IPS DF 6.9 (cell line): ENCODE measurements at places on chromosomes 2 and 18.

DNA sequence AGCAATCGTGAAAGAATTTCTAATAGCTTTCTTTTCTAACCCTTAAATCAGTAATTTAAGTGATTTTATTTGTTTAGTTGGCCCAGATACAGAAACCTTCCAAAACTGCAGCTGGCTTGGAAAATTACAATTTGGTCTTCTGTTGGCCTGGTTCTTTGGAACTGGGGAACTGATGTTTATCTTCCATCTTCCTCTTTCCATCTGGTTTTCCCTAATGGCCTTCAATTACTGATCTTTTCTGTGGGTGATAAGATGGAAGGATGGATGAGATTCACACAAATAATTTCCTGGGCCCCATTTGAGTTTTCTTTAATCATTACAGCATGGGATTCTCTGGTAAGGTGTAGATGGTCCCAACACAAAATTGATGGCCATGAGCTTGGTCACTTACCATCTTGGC is 106.5 kb upstream of the CHRNA1 start:
- no peak for DNase-seq

DNA sequence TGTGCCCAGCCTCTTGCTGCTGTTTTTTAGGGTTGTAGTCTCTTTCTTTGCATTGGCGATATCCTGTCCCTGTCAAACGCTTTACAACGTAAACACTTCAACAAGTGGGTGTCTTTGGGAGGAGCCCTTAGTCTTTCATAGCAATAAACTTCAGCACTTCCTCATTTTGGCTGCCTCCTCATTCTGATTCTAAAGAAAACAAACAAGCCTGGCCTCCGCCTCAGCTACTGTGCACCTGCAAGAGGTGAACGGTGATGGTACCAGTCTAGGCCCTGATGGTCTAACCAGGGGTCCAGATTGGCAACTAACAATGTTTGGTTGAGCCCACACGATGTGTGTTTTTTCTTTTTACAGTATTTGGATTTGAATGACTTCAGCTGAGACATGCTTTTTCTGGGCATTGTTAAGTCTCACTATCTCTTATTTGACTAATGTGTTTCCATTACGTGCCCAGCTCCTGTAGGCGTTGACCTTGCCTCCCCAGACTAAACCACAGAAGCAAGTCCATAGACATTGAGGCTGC is 53.2 kb upstream of the CUL3 start:
- no peak for DNase-seq

- no peak for DNase-seq
These were observed 4.7 kb upstream of the TGFA start for GRCh38 chr2:70558195-70558808.

DNA sequence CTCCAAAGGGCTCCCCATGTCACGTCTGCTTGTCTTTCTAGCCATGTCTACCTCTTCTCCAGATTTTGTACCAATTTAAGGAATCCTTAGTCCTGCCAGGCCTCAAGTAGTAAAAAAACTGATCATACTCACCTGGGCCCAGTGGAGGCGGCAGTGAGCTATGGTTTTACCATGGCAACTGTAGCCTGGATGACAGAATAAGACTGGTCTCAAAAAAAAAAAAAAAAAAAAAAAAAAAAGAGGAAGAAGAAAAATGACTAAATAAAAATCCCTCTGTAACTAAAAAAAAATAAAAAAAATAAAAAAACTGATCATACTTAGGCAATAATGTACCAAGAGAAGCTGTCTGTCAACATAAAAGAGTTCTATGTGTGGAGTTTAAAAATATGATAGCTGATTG is 221.6 kb downstream of the NR4A2 start:
- no peak for DNase-seq

- no peak for DNase-seq
These were observed 2.3 kb upstream of the LPIN2 start for GRCh38 chr18:3015204-3015592.

GRCh38 chr2:8923183-8923582 is 80.3 kb downstream of the MBOAT2 start:
- no peak for DNase-seq

DNA sequence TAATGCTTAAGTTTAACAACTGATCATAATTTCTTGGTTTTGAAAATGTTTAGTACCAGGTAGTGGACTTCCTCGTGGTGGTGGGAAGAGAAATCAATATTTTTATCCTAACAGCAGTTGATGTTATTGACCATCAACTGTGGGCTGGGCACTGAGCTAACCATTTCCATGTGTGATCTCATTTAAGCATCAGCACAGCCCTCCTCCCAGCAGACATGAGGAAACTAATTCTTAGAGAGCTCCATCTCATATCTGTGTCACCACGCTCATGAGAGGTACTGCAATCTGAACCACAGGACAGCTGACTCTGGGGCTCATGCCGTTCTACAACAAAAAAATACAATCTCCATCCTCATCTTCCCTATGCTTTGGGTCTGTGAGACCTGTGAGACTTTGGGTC is 332.8 kb upstream of the RAB12 start:
- DNase-seq: no peak

DNA sequence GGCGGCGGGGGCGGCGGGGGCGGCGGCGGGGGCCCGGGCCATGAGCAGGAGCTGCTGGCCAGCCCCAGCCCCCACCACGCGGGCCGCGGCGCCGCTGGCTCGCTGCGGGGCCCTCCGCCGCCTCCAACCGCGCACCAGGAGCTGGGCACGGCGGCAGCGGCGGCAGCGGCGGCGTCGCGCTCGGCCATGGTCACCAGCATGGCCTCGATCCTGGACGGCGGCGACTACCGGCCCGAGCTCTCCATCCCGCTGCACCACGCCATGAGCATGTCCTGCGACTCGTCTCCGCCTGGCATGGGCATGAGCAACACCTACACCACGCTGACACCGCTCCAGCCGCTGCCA is 644 bp downstream of the ONECUT2 start:
- no peak for DNase-seq

GRCh38 chr2:150917961-150918713 is 343.5 kb downstream of the RBM43 start:
- no peak for DNase-seq

DNA sequence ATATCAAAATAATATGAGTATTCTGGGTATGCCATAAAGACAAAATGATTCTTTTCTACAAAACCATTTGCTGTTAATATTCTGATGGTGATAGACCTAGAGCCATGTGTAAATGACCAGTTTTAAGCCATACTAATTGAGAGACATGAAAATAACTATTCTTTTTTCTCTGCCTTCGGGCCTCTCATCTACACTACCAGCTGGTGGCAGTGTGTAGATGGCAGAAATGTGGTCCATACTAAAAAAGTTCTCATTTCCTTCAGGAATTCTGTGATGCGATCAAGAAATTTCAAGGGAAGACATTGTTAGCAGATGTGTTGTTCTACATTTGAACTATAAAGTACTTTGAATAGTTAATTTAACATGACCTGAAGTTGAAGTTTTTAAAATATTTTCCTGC is 485.2 kb downstream of the TRIB2 start:
- DNase-seq: no peak

DNA sequence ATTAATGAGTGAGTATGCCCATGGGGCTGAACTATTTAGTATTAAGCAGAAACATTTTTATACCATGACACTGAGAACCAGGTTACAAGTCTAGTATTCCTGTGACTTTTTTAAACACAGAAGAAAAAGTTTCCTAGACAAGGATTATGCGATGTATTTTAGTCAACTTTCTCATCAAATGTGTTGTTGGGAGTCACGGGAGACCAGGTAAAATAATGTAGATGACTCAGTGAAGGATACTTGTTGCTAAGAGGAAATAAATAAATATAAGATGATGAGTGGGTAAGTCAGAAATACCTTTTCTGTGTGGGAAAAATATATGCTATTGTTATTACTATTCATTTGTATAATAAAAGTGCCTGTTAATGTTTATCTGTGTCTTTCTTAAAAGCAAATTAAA is 23.4 kb downstream of the MBD5 start:
- DNase-seq: no peak

- DNase-seq: no peak
These were observed 67.6 kb downstream of the NEURL3 start for GRCh38 chr2:96437512-96437911.

- DNase-seq: no peak
These were observed 166.4 kb upstream of the PXDN start for GRCh38 chr2:1910592-1911246.

- no peak for DNase-seq
These were observed 5.2 kb upstream of the DNAJB2 start for GRCh38 chr2:219273937-219274336.

DNA sequence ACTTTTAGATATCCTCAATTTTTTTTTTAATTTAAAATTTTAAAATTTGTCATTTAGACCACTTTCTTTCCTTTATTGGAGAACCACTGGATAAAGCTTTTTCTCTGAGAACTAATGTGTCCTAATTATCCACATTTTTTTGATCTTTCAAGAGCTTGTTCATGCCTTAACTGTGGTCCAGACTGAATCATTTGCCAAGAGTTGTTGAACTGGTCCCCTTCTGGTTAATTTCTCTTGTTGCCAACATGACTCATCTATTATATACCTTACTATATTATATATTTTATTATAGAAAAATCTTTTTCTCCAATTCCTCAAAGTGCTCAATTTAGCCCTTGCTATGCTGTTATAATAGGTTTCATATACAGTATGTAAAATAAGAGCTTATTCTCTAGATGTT is 53.1 kb upstream of the TMEM87B start:
- no peak for DNase-seq

GRCh38 chr2:84458551-84459017 is 496 bp downstream of the SUCLG1 start:
- DNase-seq: no peak
